ENCODE measurements at places on chromosomes 2 and 18. TPM values are rescaled to one million over a fixed set of nuclear protein-coding genes. Genes with fewer than 3 reads are reported as not detected.

DCDC2C gene
- not detected for total RNA-seq

C2orf81 gene
- total RNA-seq = 2.2 TPM

TGOLN2 gene
- 96.0 TPM for total RNA-seq

UGT1A8 gene
- not detected for total RNA-seq
